A549 treated with CpdA at 1 μM for 4 hours (cell line): ENCODE measurements at places on chromosomes 3 and 15. TPM values are rescaled to one million over a fixed set of nuclear protein-coding genes. Genes with fewer than 3 reads are reported as not detected.

CSTA gene
- 0.73 to 1.7 TPM (median 1.1 TPM) in 5 replicates for total RNA-seq

AGBL1 gene
- not detected in 5 replicates for total RNA-seq

SAMD7 gene
- total RNA-seq, result not detected in 5 replicates

ACKR2 gene
- 0.07 TPM in 1 of 5 replicates, not detected in the others for total RNA-seq

MAP1A gene
- total RNA-seq, result 0.70 to 1.0 TPM (median 0.81 TPM) in 5 replicates

PLSCR5 gene
- total RNA-seq, result not detected in 5 replicates

PLA1A gene
- total RNA-seq, result 0.33 to 0.50 TPM (median 0.37 TPM) in 4 of 5 replicates, not detected in the other

IFT80 gene
- 11.3 to 18.1 TPM (median 12.3 TPM) in 5 replicates for total RNA-seq

PPCDC gene
- total RNA-seq, result 16.9 to 21.9 TPM (median 18.6 TPM) in 5 replicates

SNURF gene
- 6.1 to 11.3 TPM (median 8.3 TPM) in 5 replicates for total RNA-seq

LHFPL4 gene
- total RNA-seq, result 0.05 to 0.78 TPM (median 0.08 TPM) in 5 replicates

CHRNA7 gene
- total RNA-seq, result 3.1 to 4.2 TPM (median 4.0 TPM) in 5 replicates

TF gene
- 0.51 to 4.1 TPM (median 0.87 TPM) in 5 replicates for total RNA-seq

HIGD2B gene
- total RNA-seq, result not detected in 5 replicates

CADPS gene
- not detected in 5 replicates for total RNA-seq

ZNF660 gene
- total RNA-seq, result not detected in 5 replicates

ITGA11 gene
- total RNA-seq, result 2.7 to 8.7 TPM (median 5.3 TPM) in 5 replicates

AHSG gene
- total RNA-seq, result 0.09 to 0.12 TPM (median 0.11 TPM) in 3 of 5 replicates, not detected in the others

RPP14 gene
- total RNA-seq, result 9.3 to 14.1 TPM (median 10.1 TPM) in 5 replicates

PRR23A gene
- total RNA-seq, result not detected in 5 replicates
